ENCODE measurements at places on chromosomes 6 and 20.

DNA sequence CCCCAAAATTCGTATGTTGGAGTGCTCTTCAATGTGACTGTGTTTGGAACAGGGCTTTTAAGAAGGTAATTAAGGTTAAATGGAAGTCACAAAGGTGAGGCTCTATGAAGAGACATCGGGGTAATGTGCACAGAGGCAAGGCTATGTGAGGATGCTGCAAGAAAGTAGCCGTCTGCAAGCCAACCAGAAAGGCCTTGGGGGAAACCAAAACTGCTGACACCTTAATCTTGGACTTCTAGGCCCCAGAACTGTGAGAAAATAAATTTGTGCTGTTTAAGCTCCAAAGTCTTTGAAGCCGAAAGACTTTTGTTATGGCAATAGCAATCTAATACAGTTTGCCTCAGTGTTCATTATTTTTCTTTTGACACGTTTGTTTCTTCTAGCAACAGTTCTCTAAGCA, 2.4 kb upstream of the IRAK1BP1 start:
- no peak for DNase-seq

DNA sequence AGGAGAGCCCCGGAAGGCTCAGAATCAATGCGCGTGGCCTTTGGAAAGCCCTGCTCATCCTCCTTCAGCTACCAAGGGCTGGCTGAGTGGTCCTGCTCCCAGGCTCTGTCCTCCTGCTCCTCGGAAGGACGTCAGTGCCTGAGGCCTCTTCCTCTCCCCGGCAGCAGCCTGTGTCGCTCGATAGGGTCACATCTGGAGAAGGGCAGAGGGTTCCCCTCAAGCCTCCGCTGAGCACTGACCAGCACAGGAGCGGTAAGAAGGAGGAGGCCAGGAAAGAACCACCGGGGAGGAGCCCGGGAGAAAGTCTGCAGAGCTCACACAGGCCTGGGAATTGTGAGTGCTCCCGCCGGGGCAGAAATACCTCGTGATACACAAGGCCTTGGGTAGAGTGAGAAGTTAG, 21.2 kb downstream of the KIF25 start:
- DNase-seq, result no peak

DNA sequence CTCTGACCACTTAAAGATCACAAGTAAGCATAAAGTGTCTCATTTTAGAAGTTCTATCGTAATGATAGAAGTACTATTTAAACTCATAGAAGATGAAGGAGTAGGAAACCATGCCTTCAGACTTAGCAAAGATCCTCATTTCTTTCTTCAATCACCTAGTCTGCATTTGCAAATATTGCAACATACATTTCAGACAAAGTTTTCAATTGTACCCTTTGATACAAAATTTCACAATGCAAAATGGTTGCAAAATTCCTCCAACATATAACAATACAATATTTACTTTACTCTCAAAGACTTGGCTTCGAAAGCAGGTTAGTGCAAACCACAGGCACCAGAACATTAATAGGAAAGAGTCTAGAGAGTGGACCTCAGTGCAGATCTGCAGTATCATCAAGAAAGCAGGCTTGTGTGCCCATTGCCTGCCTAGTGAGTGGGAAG, 16.1 kb upstream of the ROS1 start:
- no peak for DNase-seq

- DNase-seq, result no peak
Measured at GRCh38 chr6:134936931-134937330, 13.0 kb downstream of the ALDH8A1 start.

- no peak for DNase-seq
Measured at GRCh38 chr6:52050051-52050405, 37.4 kb downstream of the PKHD1 start.

- no peak for DNase-seq
Measured at GRCh38 chr6:112154711-112155110, 67.3 kb downstream of the FAM229B start.

GRCh38 chr20:46784436-46785127, 75.1 kb downstream of the SLC2A10 start:
- no peak for DNase-seq
